ENCODE measurements at places on chromosomes 3 and 15. TPM values are rescaled to one million over a fixed set of nuclear protein-coding genes. Genes with fewer than 3 reads are reported as not detected.

The PLCH1 gene
- 0.16 TPM for total RNA-seq

The TEX55 gene
- not detected for total RNA-seq

The CYP11A1 gene
- total RNA-seq = not detected

The BOC gene
- 10.7 TPM for total RNA-seq

The RTP1 gene
- total RNA-seq = not detected

The KCNH8 gene
- not detected for total RNA-seq

The PLSCR2 gene
- not detected for total RNA-seq

The RARRES1 gene
- total RNA-seq = not detected

The SQOR gene
- total RNA-seq = 18.1 TPM

The ZPLD1 gene
- total RNA-seq = 0.59 TPM

The CNTN6 gene
- not detected for total RNA-seq

The ABHD6 gene
- total RNA-seq = 6.1 TPM

The HESX1 gene
- total RNA-seq = 0.73 TPM

The TMEM212 gene
- total RNA-seq = not detected

The KLHL25 gene
- total RNA-seq = 6.6 TPM

The MYL3 gene
- 7.8 TPM for total RNA-seq

The PLA2G4B gene
- 2.0 TPM for total RNA-seq

The ROPN1B gene
- total RNA-seq = not detected

The DUOXA1 gene
- not detected for total RNA-seq

The CACNA2D3 gene
- 0.52 TPM for total RNA-seq

The ALS2CL gene
- 15.0 TPM for total RNA-seq

The GASK1A gene
- not detected for total RNA-seq

The TLR9 gene
- not detected for total RNA-seq

The CTXN2 gene
- not detected for total RNA-seq

The ECE2 gene
- not detected for total RNA-seq

The PIK3R4 gene
- 29.0 TPM for total RNA-seq

The GREM1 gene
- total RNA-seq = 63.1 TPM

The MOBP gene
- total RNA-seq = not detected

The POLQ gene
- total RNA-seq = 0.16 TPM

The ITGA11 gene
- 29.2 TPM for total RNA-seq

The FAM174B gene
- 16.4 TPM for total RNA-seq

The SEMA3G gene
- total RNA-seq = 1.9 TPM

The ACTC1 gene
- total RNA-seq = 6,424 TPM

The RBM6 gene
- total RNA-seq = 56.7 TPM

The FANCD2OS gene
- not detected for total RNA-seq

The FGD5 gene
- not detected for total RNA-seq

The ANKRD63 gene
- not detected for total RNA-seq

The MYO5C gene
- 0.31 TPM for total RNA-seq

The BDH1 gene
- total RNA-seq = 0.26 TPM

The C3orf49 gene
- not detected for total RNA-seq

The APOD gene
- 5.5 TPM for total RNA-seq

The SLC15A2 gene
- 0.26 TPM for total RNA-seq

The PPM1L gene
- 5.1 TPM for total RNA-seq

The CDC25A gene
- total RNA-seq = 2.5 TPM

The RHCG gene
- not detected for total RNA-seq

The ZNF660 gene
- 1.8 TPM for total RNA-seq

The COL6A5 gene
- total RNA-seq = not detected

The ITPKA gene
- total RNA-seq = 6.2 TPM

The DMXL2 gene
- total RNA-seq = 27.9 TPM

The ADAMTSL3 gene
- 0.05 TPM for total RNA-seq

The SSUH2 gene
- total RNA-seq = 0.16 TPM

The PAQR5 gene
- total RNA-seq = 9.4 TPM

The GUCA1C gene
- not detected for total RNA-seq

The PATL2 gene
- 0.19 TPM for total RNA-seq

The ABI3BP gene
- total RNA-seq = 76.1 TPM

The SENP2 gene
- total RNA-seq = 47.0 TPM

The FOXL2NB gene
- 3.3 TPM for total RNA-seq
